ENCODE measurements at places on chromosomes 16 and 17. TPM values are rescaled to one million over a fixed set of nuclear protein-coding genes. Genes with fewer than 3 reads are reported as not detected.

DNA sequence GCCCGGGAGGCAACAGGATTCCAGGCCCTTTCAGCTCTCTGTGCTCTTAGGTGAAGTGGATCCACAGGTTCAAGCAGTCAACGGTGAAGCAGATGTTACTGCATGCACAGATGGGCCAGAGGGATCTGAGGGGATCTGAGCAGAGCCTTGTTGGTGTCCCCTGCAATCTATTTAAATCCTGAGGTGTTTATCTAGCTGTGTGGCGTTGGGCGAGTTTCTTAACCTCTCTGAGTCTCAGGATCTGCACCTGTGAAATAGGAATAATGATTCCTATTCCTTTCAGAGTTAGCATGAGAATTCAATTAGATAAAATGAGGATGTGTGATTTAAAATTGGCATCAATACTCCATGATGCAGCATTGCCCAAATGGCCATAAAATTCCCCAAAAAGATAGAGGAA is 237.3 kb upstream of the CDH5 start:
- no peaks in the 10 kb centered on the region for H3K4me1 ChIP-seq
- no peak overlapping the region for H3K27ac ChIP-seq
- no peaks in the 10 kb centered on the region for H3K36me3 ChIP-seq
- no peak for DNase-seq
- H3K4me3 ChIP-seq, result no peak overlapping the region

DNA sequence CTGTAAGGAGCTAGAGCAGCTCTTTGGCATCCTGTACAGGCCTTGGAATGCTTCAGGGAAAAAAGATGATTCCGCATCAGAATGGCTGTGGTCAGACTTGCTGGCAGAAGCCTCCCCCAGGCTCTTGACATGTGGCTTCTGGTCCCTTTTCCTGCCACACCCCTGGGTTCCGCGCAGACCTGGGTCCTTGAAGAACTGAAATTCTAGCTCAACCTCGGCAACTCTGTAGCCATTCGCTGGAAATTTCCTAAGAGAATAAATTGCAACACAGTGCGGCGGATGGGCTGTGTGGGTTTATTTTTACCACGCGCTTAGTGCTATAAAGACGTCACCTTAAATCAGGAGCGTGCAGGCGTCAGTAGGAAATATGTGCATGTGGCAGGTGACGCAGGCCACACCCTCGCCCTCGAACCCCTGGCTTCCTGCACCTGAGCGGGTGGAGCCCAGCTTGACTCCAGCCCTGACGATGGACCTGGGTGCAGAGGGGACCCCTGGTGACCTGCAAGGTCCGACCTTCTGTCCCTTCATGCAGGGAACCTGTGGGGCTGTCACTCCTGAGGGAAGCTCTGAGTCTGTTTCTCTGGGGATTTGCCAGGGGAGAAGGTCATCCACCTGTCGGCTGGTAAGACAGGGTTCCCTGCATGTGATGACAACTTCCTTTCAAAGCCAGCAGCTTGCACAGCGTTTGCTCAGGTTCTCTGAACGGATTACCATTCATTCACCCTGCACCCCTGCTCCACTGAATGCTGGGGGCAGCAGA is 46.3 kb downstream of the METRNL start:
- no peaks in the 10 kb centered on the region for H3K36me3 ChIP-seq
- H3K27me3 ChIP-seq, result peaks cover 25% of the 10 kb centered on the region
- DNase-seq, result no peak
- H3K27ac ChIP-seq, result no peak overlapping the region
- no peak overlapping the region for H3K4me3 ChIP-seq

The SUPT4H1 gene
- polyA plus RNA-seq, result 91.3 TPM

The KRT9 gene
- not detected for polyA plus RNA-seq

The JMJD8 gene
- polyA plus RNA-seq, result 84.3 TPM

The CFDP1 gene
- polyA plus RNA-seq, result 114 TPM

The ZNF19 gene
- 2.8 TPM for polyA plus RNA-seq

The SCGB1C2 gene
- not detected for polyA plus RNA-seq
